ENCODE measurements at places on chromosomes 7 and 10.

DNA sequence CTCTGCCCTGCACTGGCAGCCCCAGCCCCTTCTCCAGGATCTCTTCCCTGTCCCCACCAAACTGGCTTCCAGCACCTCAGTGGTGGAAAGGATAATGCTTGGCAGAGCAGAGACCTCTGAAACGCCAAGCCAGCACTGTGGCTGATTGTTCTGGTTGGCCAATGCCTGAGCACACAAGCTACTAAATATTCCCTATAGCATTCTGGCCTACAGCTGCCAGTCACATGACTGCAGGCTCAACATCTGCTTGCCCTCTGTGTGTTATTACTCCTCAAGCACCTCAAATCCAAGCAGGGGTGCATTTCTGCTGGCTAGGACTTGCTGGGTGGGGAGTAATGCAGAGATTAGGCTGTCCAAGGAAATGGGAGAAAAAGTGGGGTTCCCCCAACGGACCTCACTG is 6.1 kb downstream of the TBATA start:
- no peak for DNase-seq

GRCh38 chr10:46094931-46095750 is 49.1 kb upstream of the MSMB start:
- no peak for DNase-seq

GRCh38 chr10:125768219-125768855 is 7.3 kb downstream of the MMP21 start:
- DNase-seq = no peak

DNA sequence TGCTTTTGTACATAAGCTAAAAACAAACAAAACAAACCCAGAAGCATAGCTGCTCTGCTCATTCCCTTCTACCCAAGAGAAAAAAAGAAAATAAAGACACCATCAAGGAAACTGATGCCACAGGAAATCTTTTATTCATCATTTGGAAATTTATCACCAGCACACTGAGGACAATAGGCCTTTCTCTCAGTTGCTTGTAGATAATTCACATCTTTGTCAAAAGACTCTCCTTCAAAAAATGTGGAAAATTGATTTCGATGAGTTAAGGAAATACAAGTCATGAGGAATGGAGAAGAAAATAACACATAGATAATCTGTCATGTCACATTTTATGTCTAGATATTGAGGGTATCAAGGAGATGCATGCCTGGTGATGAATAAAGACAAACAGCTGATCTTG is 53.5 kb downstream of the ZNF37A start:
- DNase-seq = no peak

DNA sequence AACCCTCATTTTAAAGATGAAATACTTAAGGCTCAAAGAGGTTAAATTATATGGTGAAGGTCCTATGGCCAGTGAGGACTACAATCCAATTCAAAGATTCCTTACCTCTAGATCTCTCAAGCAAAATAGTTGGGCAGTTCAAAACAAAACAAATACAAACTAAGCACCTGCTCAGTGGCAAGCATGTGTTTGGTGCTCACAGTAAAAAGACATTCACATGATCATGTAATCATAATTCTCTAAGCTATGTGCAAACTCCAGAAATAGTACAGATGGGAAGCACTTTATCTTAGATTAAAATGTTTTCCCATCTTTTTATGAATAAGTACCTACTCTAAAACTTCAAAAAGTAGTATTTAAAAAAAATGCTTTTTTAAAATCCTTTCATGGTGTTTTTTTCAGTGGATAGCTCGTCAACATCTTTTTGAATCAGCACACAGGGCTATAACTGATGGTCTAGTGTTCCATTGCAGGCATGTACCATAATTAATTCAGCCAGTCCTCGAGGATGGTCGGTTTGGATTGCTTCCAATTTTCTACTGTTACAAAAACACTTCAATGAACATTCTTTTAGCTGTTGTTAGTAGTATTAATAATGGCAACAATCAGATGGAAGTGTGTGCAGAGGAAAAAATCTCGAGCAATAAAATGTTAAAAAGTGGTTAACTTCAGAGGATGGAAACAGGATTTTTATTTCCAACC is 58.4 kb downstream of the CHCHD3 start:
- DNase-seq = no peak
